ENCODE measurements at places on chromosomes 16 and 17.

DNA sequence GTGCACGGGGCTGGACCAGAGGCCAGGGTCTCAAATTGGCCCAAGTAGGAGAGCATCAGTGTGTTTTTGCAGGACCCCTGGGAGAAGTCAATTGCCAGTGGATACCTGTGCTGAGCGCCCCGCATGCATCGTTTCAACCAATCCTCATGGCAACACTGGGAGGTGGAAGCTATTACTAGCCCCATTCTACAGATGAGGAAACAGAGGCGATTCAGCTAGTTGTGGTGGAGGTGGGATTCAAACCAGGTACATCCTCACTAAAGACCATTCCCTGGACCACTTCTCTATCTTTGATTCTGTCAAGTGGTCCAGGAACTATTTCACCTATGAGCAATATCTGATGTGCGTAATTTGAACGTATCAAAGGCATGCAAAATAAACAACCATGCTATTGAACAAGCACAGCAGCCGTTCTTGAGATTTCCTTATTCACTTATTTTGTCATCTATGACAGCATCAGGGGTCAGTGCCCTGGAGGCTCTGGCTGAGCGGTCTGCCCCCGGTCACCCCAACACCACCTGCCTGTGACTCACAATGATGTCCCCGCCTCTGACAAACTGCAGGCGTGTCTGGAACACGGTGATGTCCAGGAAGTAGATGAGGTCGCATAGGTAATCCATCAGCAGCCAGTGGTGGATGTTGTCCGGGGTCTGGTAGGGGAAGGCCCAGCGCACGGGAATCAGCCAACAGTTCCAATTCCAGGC, 54.0 kb downstream of the CNGB1 start:
- peak; percentile 51 for DNase-seq

DNA sequence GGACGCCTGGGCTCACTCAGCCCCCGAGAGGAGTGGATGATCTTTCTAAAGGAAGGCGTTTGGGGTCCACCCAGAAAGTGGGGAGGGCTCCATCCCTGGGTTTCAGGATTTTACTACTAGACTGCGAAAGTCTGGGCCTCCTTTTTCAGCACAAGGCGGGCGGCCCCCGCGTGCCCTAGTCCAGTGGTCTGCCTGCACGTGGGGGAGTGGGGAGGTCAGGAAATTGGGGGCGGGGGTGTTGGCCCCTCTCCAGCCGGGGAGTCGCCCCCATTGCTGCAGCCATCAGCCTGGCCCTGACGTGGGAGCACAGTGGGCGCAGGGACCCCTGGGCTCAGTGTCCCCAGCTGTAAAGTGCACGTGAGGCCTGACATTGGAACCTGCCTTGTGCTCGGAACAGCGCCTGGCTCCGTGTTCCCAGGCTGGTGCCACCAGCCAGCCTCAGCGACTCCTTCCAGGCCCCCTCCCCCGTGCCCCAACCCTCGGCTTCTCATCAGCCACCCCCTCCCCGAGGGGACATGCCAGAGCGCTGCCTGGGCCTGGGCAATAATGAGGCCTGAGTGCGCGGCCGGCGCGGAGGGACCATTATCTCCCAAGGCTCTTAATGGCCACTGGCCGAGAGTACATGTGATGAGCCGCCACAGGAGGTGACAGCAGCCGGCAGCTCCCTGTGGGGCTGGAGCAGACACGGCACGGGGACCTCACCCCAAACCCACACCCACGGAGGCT, 2.4 kb upstream of the C1QTNF8 start:
- no peak for DNase-seq

- DNase-seq: peak; percentile 56
These were observed 35.7 kb downstream of the CACNA1H start for GRCh38 chr16:1188432-1189189.

DNA sequence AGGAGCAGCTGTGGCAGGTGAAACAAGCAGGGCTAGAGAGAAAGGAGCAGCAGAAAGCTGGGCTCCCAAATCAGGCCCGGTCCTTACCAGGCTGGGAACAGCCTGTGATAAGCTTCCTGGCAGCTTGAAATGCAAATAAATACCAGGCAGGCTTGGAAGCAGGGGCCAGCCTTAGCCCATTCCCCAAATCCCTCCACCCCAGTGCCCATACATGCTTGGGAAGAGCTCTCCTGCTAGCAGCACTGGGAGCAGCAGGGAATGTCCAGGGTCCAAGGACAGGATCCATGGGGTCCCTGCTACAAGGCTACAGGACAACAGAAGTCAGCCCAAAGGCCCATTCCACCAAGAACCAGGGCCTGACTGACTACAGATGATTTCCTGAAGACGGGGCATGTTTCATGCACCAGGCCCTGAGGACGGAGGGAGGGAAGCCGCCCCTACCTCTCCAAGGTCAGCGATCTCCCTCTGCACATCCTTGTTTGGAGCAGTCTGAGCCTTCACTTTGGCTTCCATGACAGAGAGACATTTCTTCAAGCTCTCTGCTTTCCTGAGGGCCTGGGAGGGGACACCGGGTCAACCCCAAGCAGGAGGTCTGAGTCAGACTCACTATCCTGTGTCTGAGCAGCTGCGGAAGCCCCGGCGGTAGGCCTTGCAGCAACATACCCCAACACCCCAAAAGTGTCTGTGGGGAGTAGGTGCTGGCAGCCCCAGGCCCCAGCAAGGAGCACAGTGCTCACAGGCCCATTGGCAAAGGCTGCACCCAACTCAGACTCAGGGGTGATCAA, 2.6 kb upstream of the EXOSC6 start:
- no peak for DNase-seq

GRCh38 chr17:5304636-5305035, 22.6 kb downstream of the RABEP1 start:
- no peak for DNase-seq
